ENCODE measurements at places on chromosomes 3 and 15.

GRCh38 chr15:78103406-78104118 lies 11.2 kb downstream of the SH2D7 start:
- no peak for DNase-seq

- peak; percentile 39 for DNase-seq
Observed at GRCh38 chr15:36449662-36450145, 129.7 kb upstream of the CDIN1 start.

DNA sequence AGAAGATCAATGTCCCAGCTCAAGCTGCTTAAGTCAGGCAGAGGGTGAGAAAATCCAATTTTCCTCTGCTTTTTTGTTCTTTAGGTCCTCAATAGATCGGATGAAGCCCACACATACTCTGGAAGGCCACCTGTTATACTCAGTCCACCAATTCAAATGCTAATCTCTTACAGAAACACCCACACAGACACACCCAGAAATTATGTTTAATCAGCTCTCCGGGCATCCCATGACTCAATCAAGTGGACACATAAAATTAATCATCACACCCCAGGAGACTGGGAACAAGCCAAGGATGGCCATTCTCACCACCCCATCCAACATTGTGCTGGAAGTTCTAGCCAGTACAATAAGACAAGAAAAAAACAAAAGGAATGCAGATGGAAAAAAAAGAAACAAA lies 67.8 kb upstream of the SLC24A5 start:
- DNase-seq: no peak

GRCh38 chr15:88477904-88478303 lies 10.4 kb downstream of the MRPS11 start:
- no peak for DNase-seq
